Mammary epithelial cell (primary cell): ENCODE measurements at places on chromosomes 11 and 22. TPM values are rescaled to one million over a fixed set of nuclear protein-coding genes. Genes with fewer than 3 reads are reported as not detected.

DNA sequence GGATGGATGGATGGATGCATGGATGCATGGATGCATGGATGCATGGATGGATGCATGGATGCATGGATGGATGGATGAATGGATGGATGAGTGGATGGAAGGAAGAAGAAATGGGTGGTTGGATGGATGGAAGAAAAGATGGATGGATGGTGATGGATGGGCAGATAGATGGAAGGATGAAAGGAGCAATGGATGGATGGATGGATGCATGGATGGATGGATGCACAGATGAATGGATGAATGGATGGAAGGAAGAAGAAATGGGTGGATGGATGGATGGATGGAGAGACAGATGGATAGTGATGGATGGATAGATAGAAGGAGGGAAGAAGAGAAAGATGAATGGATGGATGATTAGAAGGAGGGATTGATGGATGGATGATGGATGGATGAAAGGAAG, 30.2 kb upstream of the LINC01488 start:
- DNase-seq, result no peak

- no peak for DNase-seq
Measured at GRCh38 chr22:28873183-28873963, 10.0 kb upstream of the ZNRF3 start.

Gene ANO1
- total RNA-seq, result 54.3 TPM

DNA sequence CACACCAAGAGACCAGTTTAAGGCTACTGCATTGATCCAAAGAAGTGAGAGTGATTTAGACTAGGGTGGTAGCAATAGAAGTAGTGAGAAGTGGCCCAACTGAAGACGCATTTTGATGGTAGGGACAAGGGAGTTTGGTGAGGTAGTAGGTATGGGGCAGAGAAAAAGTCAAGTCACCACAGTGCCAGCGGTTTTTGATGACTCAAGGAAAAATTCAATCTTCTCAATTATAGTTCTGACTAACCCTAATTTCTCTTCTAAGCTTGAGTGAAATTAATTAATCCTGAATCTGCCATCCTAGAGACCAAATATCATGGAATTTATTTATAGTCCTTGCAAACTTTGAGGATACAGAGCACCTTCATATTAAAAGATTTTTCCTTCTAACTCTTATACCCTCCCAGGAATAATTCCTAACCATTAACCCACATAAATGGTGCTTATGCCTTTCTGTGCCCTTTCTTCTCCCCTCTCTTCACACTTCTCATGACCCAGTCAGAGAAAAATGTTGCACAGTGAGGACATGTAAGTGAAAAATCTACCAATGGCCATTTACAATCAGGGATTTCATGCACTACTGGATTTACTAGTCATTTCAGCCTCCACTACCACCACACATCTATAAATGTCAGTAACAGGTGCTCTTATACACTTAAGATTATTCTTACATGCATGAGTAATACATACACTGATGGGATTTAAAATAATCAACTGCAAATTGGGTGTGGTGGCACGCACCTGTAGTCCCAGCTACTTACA, 45.9 kb upstream of the ARHGAP32 start:
- DNase-seq, result no peak

Gene FGF3
- total RNA-seq, result not detected in 2 replicates

DNA sequence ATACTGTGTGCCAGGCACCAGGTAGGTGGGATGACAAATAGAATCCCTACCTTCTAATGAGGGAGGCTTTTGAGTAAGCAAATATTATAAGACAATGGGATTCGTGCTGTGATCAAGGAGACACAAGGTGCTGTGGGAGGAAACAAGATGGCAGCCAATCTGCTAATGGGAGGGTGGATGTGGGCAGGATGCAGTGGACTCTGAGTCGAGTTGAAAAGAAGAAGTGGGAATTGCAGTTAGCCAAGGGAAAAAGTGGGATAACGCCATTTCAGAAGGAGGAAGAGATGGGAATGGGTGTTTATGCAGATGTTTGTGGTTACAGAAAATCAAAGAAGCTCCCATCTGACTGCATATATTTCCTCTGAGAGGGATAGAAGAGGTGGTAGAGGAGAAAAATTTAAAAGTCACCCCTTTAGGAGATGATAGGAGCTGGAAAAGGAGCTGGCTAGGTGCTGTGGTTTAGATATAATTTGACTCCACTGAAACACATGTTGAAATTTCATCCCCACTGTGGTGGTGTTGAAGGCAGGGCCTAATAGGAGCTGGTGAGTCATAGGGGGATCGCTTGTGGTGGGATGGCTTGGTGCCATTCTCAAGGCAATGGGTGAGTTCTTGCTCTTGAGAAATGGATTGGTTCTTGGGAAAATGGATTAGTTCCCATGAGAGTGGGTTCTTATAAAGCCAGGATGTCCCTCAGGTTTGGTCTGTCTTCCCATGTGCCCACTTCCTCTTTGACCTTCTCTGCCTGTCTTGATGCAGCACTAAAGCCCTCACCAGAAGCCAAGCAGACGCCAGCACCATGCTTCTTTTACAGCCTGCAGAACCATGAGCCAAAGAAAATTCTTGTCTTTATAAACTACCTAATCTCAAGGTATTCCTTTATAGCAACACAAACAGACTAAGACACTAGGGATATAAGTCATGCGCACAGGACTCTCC, 30.0 kb upstream of the POU2AF1 start:
- DNase-seq, result peak; percentile 27

- DNase-seq, result peak; percentile 72
Measured at GRCh38 chr11:75204685-75205563, 35.6 kb upstream of the TPBGL start.

DNA sequence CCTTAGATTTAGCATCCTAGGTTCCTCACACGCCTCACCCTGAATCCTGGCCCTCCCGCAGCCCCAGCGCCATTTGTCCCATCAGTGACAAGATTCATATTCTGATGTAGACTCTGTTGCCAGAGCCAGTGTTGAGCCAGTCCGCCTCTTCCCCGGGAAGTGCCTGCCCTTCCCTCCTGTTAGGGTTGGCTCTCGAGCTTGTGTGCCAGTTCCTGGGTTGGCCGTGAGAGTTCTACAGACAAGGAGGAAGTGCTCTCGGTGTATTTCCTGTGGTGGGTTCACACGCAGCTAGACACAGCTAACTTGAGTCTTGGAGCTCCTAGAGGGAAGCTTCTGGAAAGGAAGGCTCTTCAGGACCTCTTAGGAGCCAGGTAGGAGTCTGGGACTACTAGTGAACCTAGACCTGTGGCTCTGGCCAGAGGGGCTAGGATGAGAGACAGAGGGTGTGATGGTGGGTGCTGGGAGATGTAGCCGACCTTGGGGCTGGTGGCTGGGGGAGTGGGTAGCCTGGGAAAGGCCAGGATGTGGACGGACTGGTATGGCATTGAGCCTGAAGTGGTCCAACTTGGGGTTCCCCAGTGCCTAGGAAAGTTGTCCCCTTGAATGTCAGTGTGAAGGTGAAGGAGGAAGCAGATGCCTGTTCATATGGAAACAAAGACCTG, at the start of gene IL18BP:
IL18BP (plus strand) TSS at position 261 of the 662 bp plus-strand sequence. CDS start 1,076 bp downstream, outside the sequence.
- DNase-seq, result no peak

DNA sequence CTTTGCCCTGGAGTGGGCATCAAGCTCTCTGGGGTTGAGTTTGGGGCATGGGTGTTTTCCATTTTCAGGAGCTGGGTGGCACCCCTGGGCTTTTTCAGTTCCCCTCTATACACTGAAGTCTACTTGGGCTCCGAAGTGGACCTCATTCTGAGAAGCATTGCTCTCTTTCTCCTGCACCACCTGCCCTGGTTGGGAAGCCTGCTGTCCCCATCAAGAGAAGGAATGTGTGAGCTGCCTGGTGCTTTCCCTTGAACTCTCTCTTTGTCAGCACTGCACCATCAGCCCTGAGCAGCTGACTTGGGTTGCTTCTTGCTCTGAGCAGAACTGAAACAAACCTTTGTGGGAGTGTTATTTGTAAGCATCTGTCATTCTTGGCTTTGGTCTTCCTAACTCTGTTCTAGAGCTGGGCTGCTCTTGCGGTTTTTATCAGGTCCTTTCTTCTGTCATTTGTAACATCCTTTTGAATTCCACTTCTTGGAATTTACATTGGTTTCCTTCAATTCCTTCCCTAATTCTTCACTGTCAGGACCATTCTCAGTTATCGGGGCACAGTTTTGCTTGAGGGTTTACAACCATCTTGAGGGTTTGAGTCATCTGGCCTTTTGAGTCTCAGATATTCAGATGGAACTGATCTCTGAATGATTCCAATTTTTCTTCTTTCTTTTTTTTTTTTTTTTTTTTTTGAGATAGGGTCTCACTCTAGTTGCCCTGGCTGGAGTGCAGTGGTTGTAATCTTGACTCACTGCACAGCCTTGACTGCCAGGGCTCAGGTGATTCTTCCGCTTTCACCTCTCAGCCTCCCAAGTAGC, 20.5 kb downstream of the UBE2L3 start:
- DNase-seq, result no peak

Gene OR51B4
- total RNA-seq, result not detected in 2 replicates

Gene APOBEC3H
- 0.87 and 1.0 TPM in 2 replicates for total RNA-seq

Gene KIRREL3
- total RNA-seq, result under 0.01 TPM

DNA sequence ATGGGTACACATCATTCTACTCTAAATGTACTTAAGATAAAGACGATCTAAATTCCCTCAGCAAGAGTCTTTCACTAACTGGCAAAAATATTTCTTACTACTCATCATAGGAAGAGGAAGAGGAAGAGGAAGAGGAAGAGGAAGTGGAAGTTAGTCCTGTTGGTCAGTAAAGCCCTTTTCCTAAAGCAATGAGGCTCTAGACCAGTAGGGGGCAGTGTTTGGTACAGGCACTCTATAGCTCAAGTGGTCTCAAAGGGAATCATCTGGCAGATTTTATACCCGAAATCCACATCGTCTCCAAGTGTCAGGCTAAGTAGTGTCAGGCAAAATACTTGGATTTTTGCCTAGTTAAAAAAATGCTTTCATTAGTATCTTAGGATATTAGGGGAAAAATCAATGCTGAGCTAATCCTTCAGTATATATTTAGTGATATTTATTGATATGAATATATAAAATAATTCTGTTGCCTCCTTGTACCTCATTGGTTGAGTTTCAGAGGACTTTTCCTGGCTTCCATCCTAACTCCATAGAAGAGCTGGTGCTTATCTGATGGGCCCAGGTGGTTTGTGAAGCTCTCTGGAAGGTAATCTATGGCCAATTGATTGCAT, 7.7 kb downstream of the BLID start:
- no peak for DNase-seq

GRCh38 chr11:19327280-19327679, 86.5 kb upstream of the E2F8 start:
- no peak for DNase-seq

DNA sequence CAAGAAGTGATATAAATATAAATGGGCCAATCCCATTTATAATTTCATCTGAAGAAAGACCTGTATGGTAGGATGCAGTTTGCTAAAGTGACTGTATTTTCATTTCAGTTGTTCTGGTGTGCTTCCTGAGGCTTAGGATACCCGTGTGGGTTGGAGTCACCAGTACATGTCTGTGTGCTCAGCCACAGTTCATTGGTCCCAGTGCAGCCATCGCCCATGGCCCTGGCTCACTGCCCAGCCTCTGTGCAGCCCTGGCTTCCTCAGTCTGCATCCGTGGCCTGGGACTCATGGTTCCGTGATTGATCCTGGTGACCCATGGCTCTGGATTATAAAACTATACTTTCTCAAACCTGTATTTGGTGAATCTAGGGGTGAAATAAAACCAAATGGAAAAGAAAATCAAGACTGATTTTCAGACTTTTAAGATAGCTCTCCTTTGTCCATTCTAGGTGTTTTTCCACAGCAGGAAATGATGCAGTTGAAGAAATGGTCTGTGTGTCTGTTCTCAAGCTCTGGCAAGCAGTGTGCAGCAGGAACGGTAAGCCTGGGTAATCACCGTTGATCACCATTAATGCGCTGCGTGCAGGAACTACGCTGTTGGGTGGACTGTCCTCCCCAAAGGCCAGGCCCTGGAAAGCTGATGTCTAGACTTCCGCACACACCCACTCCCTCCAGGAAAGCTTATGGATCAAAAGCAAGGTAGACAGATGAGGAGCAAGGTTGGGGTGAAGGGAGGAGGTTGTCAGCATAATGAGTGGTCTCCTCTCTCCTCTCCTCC, 27.2 kb downstream of the TTC12 start:
- no peak for DNase-seq

- DNase-seq, result no peak
Measured at GRCh38 chr11:72673943-72674828, at the start of gene PDE2A. Gene PDE2A (minus strand): TSS chr11:72674422. CDS start chr11:72674207, 215 bp downstream.

DNA sequence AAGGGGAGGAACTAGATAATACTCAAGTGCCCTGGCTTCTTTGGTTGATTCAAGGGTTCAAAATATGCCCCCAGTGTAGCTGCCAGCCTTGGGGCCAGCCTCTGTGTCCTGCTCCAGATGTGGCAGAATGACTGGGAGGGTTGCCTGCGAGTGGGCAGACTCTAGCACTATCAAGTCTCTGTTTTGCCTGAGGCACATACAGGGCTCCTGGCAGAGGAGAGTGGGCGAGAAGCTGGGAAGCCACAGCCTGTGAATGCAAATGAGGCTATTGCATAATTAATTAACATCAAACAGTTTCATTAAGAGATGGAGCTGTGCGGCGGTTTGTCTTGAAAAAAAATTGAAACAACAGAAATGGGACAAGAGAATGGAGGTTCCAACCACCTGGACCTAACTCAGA, 50.8 kb downstream of the BUD13 start:
- DNase-seq, result no peak

- peak; percentile 83 for DNase-seq
Measured at GRCh38 chr22:36439481-36440271, 41.8 kb downstream of the TXN2 start.
